Thymus (tissue), 14 donors: ENCODE measurements at places on chromosomes 5 and 9. TPM values are rescaled to one million over a fixed set of nuclear protein-coding genes. Genes with fewer than 3 reads are reported as not detected.

- no peak for DNase-seq
These were observed 477.9 kb downstream of the TMEM38B start for GRCh38 chr9:106172265-106172664.

DNA sequence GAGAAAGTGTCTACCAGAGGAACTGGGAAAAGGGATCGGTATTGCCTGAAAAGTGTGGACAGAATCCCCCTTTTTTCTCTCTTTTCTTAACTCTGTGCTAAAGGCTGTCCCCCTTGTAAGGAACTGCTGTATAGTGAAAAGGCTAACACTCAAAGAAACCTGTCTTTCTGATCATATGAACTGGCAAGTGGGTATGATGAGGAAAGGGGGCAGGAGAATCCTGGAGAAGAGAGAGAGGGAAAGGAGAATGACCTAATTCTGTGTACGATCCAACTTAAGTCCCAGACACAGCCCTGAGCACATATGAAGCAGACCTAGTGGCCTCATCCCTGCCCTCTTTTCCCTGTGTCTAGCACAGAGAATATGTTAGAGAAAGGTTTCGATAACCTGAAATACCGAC is 967 bp downstream of the ANKRD31 start:
- DNase-seq: no peak

GRCh38 chr9:124257844-124258606 is at the start of gene NEK6:
Gene NEK6, plus strand, starts transcription at chr9:124257949. Its CDS starts 44,016 bp downstream, at chr9:124301965.
- no peak for DNase-seq

DNA sequence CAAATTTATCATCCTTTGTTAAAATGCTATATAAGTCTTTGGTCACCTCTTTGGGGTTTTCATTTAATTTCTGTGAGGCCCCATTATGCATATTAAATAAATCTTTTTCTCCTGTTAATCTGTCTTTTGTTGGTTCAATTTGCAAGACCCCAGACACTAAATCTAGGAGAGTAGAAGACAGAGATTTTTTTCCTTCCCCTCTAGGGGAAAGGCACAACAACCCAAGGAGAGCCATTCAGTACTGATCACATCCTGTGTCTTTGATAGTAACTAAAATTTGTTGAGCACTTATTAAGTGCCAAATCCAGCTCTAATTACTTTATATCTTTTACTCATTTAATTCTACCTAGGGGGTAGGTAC is 74.4 kb downstream of the ALDH7A1 start:
- no peak for DNase-seq

DNA sequence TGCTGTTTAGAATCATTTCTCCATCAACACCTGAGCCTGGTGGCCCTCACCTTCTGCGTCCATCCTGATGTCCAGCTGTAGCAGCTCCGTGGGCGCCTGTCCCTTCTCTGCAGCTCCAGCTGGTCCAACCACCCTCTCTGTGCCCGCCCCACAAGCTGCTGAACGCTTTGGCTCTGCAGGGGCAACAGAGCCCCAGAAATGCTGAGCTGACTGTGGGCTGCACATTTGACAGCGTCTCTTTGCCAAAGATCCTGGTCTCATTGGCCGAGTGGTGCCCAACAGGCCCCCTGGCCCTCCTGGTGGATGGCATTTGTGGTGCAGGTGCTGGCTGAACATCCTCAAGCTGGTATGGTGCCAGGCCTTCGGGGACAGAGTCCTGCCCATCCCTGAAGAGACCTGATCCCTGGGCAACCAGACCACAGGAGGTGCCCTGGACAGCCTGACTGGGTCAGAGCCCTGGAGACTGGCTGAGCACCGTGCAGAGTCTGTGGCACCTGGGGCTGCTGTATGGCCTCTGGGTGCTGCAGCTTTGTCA is 25.3 kb upstream of the CEP72 start:
- DNase-seq: no peak

GRCh38 chr5:143032581-143032836 is 262.3 kb downstream of the ARHGAP26 start:
- DNase-seq: no peak

GRCh38 chr9:86614871-86615849 is 260.9 kb upstream of the TUT7 start:
- DNase-seq: no peak

DNA sequence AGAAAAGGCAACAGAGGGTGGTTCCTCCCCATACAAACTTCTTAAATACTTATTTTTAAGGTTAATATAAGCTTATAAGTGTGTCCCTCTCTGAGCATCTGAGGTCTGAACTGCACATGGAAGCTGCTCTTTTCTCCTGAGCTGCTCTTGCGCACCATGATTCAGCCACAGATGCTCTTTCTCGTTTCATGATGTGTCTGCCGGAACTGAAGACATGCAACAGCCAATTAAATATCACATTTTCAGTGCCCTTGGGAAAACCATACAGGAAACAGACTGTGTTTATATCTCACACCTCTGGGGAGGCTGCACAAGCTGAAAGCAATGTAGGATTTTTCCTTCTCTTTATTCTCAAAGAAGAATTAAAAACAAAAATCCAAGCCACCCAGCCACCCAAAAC is 96.8 kb upstream of the NREP start:
- DNase-seq: peak; percentile 38

The STK32A gene
- polyA plus RNA-seq: 0.09 TPM

The MYOT gene
- 0.80 TPM for polyA plus RNA-seq

The KLF4 gene
- 28.1 TPM for polyA plus RNA-seq
